Astrocyte of the hippocampus (primary cell): ENCODE measurements at places on chromosomes 2 and 18.
A peak's percentile ranks its signal among the peaks of the same experiment; 100 is the strongest.

DNA sequence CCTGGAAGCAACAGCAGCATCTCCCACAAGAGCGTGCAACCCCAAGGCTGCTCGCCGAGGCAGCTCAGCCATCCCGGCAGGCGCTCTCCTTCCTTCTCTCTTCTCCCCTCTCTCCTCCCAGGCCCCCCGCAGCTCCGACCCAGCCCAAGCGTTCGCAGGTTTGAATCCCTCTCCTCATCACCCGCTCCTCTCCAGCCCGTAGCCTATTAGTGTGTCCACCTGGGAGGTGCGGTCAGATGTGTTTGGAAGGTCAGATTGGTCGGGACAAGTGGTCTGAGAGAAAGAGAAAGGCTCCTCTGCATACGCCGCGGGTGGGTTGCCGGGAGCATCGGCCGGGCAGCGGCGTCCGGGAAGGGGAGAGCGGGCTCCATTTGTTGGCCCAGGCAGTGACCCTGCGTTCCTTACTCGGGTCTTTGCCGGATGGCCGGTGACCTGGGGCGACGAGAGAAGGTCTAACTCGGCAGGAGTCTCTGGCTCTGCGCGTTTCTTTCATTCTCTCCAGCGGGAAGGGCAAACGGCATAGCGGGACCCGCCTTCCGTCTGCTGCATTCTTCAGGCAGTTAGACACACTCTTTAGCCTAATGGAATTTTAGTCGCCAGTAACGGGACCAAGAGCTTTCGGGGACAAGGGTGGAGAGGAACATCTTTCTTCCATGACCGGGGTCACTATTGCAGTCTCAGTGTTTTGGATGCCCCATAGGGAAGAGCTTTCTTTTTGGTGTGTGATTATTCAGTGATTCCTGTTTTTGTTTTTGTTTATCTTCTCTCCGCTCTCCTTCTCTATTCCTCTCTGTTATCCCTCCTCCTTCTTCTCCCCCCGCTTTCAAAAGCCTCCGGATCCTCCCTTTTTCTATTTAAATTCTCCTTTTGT, 1.1 kb upstream of the TMEFF2 start:
- DNase-seq, result peak; percentile 59

DNA sequence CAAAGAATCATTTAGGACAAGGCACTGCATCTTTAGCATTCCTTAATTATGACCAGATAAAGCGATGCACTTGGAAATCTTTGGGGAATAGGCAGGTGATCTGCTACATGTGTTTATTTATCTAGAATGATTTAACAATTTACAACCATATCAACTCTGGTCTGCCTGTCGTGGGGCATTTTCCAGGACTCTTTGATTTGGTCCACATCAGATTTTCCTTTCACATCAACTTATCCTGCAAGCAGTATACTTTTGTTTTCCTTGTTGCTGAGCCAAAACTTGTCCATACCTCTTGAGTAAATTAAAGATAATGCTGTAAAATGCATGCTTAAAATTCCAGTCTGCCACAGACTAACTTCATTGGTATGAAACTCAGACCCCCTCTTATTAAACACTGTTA, 312.4 kb upstream of the TCF4 start:
- DNase-seq, result peak; percentile 81

- no peak for DNase-seq
Observed at GRCh38 chr2:170436077-170436943, 258.4 kb downstream of the MYO3B start.

DNA sequence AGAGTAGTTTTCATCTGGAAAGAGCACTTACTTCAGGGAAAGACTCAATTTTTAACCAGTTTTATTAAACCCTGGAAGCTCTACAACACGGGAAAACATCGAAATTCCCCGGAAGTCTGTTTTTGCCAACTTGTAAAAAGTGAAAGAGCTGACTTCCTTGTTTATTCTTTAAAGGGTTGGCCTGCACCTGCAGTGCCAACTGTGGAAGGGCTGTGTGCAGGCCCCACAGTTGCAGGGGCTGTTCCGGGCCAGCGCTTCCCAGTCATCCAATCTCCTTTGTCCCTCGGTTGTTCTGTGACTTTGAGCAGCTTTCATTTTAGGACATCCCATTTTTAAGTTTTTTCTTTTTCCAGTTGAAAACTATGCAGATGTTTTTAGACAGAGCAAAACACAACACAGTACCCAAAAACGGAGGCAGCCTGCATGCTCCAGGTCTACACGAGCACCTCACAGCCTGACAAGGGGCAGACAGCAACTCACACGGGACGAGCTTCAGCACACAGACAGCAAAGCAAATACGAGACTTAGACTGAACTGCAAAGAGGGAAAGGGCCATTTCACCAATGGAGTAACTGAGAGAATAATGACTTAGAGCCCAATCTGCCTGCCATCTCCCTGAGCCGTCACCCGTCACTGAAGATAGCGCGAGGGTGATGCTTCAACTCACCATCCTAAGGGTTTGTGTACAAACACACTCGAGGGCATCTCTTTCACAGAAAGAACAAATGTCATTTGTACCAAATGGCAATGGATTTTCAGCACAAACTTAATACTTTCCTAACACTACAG, 70.6 kb downstream of the EMILIN2 start:
- no peak for DNase-seq

DNA sequence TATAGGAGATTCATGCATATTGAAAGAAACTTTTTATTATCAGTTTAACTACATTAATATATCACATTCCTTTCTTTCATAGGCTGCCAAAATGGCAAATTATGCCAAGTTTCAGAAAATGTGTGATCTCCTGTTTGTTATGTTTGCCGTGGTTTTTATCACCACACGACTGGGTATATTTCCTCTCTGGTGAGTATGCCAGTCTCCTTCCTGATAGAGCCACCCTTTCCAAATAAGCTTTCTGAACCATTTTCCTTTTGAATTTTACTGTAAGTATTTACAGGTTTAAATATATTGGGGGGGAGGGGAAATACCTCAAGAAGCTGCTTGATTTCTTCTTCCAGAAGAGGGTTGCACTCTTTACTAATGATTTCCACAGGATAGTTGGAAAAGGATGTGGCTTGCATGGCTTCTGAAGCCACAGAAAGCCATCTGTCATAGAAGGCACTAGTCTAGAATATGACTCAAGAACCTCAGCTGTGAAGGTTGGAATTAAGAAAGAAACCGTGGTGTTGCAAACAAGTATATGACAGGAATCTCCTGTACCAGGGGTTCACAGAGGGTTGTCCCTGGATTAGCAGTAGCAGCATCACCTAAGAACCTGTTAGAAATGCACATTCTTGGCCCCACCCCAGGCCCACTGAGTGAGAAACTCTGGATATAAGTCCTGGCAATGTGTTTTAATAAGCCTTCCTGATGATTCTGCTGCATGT, 84.5 kb upstream of the NOSTRIN start:
- DNase-seq, result no peak

DNA sequence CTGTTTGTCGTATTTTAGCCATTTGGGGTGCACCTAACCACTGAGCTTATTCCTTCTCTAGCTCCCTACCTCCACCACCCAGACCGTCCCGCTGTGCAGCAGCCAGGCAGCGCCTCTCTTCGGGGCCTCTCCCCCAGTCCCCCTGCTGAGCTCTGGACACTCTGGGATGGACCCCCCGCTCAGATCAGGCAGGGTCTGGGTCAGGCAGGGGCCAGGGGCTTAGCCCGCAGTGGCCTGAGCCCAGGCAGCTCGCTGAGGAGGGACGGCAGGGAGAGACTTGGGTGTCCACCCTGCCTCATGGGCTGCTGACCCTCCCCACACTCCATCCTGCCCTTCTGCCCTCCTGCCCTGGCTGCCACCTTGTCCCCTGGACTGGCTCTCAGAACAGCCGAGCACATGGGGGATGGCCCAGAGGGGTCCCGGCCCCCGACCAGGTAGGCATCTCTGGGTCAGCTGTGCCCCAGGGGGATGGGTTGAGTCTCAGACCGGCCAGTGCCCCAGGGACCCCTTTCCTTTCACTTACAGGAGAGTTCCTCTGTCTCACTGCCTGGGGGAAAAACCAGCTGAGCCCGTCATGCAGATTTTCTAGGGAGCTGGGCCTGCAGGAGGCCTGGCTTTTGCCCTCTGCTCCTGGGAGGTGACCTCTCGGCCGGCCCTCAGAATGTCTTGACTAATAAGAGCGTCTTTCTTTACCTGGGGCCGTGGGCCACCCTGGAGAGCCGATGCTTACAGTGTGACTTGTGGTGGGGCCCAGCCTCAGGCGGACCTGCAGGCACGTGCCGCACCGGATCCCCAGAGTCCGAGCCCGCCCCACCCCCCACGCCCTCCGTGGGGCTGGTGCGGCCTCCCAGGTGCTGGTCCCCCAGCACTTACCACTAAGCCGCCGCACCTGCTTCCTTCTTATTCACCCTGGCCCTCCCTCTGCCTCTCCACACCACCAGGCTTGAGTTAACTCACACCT, 22.8 kb upstream of the PXDN start:
- no peak for DNase-seq
